ENCODE measurements at places on chromosomes 4 and X.

- no peak for DNase-seq
Observed at GRCh38 chr4:22850630-22851029, 157.9 kb downstream of the GBA3 start.

GRCh38 chr4:37666625-37667071, 19.5 kb downstream of the RELL1 start:
- DNase-seq = no peak

GRCh38 chrX:35046660-35047296, 104.2 kb downstream of the FAM47B start:
- DNase-seq = no peak

DNA sequence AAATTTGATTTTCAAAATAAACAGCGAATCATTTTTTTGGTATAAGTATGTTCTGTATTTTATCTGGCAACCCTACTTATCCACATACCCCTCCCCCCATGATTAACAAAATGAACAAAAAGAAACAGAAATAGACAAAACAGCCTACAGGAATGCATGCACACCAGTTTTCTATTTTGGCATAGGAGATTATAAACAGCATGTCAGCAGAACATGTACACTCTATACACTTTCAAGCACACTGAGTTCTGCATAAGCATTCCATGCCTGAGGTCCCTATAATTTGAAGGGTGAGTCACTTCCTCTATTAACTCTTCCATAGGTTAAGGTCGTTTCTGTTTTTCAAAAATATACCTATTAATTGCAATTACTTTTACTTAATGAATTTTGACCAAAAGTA, 28.0 kb upstream of the ZNF280C start:
- DNase-seq = no peak

- no peak for DNase-seq
Observed at GRCh38 chrX:9429767-9430166, 35.1 kb upstream of the TBL1X start.

DNA sequence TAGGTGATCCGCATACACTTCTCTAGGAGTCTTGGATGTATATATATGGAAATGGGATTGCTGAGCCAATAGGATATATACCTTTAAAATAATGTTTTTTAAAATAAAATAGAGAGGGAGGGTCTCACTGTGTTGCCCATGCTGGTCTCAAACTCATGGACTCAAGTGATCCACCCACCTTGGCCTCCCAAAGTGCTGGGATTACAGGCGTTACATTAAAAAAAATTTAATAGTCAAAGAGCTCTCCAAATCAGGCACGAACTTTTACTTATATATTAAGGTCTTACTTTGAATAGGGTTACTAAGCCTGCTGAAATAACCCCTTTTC, 109.0 kb downstream of the GNL3L start:
- DNase-seq = no peak

DNA sequence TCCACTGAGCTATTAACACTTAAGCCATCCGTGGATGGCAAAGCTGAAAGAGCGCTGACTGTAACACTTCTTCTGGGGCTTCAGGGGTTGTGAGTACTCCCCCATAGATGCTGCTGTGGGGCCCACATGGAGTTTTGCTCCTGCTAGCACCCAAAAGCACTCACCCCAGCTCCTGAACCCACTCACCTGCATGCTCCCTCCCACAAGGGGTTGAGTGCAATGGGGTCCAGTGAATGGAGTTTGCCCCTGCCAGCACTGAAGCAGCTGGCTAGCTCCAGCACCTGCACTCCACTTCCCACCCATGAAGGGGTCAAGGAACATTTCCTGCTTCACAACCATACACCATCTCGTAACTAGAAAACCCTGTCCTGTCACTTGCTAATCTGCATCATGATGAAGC, 78.9 kb downstream of the IL21 start:
- DNase-seq = no peak

DNA sequence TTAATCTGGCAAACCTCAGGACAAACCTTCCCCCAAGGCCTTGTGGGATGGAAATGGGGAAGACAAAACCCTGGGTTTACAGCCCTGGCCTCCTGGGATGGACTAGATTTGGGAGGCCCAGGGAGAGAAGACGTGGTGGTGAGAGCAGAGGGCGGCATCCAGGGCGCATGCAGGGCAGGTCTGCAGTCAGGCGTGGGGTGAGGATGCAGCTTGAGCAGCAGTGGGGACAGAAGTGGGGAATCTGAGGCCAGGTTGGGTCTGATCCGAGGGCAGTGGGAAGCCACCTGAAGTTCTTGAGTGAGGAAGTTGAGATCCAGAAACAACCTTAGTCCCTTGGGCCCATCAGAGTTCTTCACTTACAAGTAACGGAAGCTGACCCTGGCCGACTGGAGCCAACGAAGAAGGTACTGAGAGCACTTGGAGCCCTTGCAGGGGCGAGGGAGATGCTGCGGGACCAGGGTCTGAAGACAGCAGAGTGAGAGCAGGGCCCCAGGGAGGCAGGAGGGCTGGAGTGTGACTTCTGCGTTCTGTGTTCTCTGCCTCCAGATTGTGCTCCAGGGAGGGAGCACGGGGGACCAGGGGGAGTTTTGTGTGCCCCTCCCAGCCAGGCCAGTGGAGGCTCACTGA, 42.0 kb upstream of the GPR78 start:
- DNase-seq = no peak

DNA sequence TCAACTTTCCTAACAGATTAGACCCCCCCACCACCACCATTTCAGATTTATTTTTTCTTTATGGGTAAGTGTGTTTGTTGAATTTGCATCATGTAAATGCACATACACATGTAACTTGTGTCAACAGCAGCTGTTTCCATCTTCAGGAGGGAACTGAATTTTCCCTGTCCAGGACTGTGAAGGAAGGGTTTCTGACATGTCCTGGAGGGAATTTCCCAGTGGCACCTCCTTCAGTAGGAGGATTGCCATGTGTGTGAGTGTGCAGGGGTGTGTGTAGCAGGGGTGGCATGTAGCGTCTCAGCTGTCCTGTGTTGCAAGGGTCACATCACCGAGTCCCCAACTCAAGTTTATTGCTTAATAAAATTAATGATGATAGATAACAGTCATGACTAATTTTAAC, 19.7 kb downstream of the HERC6 start:
- no peak for DNase-seq

DNA sequence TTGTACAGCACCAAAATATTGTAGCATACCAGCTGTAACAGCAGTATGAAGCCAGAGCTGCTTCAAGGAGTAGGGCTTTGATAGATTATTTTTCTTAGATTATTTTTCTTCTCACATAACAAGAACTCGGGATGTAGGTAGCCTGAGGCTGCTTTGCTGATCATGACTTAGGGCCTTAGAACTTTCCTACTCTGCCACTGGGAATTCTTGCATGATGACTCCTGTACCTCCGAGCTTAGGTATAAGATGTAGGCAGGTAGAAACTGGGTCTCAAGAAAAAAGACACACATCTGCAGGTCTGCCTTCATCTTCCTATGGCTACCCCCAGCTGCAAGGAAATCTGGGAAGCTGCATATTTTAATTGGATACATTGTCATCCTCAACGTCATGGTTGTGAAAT, 115.9 kb upstream of the PNPLA4 start:
- DNase-seq = no peak

GRCh38 chrX:13000301-13000811, 25.4 kb downstream of the TMSB4X start:
- DNase-seq = no peak
